ENCODE measurements at places on chromosomes 13 and 19.

DNA sequence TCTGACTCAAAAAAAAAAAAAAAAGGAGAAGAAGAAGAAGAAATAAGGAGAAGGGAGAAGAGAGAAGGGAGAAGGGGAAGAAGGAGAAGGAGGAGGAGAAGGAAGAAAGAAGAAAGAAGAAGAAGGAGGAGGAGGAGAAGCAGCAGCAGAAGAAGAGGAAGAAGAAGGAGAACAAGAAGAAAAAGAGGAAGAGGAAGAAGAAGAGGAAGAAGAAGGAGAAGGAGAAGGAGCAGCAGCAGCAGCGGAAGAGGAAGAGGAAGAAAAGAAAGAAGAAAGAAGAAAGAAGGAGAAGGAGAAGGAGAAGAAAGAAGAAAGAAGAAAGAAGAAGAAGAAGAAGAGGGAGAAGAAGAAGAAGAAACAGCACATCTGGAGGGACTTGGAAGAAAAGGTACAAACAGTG, 4.1 kb upstream of the CNN1 start:
- DNase-seq = no peak

GRCh38 chr19:38617283-38617763, 430 bp downstream of the MAP4K1 start:
- DNase-seq = no peak

DNA sequence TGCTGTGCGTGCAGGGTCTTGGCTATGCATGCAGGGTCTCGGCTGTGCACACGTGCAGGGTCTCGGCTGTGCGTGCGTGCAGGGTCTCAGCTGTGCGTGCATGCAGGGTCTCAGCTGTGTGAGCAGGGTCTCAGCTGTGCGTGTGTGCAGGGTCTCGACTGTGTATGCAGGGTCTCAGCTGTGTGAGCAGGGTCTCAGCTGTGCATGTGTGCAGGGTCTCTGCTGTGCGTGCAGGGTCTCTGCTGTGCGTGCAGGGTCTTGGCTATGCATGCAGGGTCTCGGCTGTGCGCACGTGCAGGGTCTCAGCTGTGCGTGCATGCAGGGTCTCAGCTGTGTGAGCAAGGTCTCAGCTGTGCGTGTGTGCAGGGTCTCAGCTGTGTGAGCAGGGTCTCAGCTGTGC, 42.5 kb downstream of the RAB20 start:
- no peak for DNase-seq

- DNase-seq = no peak
Observed at GRCh38 chr19:57008432-57008831, 111.4 kb upstream of the USP29 start.

- no peak for DNase-seq
Observed at GRCh38 chr19:2173767-2174577, 10.2 kb downstream of the DOT1L start.
